ENCODE measurements at places on chromosomes 3 and 15.

- no peak for DNase-seq
Observed at GRCh38 chr15:29889542-29890329, 67.5 kb upstream of the TJP1 start.

GRCh38 chr3:184228376-184229137 lies 828 bp upstream of the VWA5B2 start:
- DNase-seq: no peak

- DNase-seq: no peak
Observed at GRCh38 chr15:100947760-100948429, 28.7 kb downstream of the LRRK1 start.

GRCh38 chr3:22798461-22798860 lies 404.7 kb upstream of the UBE2E2 start:
- no peak for DNase-seq

DNA sequence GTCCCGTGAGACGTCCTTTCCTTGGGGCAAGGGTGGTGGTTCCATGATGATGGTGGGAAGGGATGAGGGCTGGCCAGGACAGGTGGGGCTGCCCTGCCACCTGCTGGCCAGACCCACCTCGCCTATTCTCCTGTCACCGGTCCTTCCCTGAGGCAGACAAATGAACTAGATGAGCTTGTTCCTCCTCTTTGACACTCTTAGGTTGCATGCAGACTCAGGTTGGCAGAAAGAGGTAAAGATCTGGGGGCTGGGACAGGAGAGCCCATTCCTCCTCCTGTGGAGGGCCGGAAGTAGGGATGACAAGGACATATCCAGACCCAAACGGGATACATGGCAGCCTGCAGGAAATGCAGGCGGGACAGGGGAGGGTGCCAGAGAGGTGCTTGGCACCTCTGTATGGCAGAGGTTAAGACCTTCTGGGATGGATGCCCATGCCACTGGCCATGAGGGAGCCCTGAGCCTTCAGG lies 38.6 kb downstream of the ACSBG1 start:
- peak; percentile 91 for DNase-seq
